ENCODE measurements at places on chromosomes 12 and 14.

- peak; percentile 89 for DNase-seq
Measured at GRCh38 chr12:89768586-89769482, 60.2 kb upstream of the ATP2B1 start.

DNA sequence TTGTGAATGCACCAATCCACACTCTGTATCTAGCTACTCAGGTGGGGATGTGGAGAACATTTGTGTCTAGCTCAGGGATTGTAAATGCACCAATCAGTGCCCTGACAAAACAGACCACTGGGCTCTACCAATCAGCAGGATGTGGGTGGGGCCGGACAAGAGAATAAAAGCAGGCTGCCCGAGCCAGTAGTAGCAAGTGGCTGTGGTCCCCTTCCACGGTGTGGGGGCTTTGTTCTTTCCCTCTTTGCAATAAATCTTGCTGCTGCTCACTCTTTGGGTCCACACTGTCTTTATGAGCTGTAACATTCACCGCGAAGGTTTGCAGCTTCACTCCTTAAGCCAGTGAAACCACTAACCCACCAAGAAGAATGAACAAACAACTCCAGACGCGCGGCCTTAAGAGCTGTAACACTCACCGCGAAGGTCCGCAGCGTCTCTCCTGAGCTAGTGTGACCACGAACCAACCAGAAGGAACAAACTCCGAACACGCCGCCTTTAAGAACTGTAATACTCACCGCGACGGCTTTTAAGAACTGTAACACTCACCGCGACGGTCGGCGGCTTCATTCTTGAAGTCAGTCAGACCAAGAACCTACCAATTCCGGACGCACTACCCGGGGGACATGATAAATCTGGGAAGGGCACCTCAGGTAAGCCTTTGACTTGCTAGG lies 4.6 kb upstream of the LDHB start:
- no peak for DNase-seq

- DNase-seq, result no peak
Measured at GRCh38 chr12:12616512-12617310, 5.0 kb downstream of the CREBL2 start.

GRCh38 chr12:108559748-108560147 lies 1.2 kb downstream of the SART3 start:
- no peak for DNase-seq

GRCh38 chr14:34075826-34076225 lies 125.0 kb upstream of the EGLN3 start:
- DNase-seq, result no peak

DNA sequence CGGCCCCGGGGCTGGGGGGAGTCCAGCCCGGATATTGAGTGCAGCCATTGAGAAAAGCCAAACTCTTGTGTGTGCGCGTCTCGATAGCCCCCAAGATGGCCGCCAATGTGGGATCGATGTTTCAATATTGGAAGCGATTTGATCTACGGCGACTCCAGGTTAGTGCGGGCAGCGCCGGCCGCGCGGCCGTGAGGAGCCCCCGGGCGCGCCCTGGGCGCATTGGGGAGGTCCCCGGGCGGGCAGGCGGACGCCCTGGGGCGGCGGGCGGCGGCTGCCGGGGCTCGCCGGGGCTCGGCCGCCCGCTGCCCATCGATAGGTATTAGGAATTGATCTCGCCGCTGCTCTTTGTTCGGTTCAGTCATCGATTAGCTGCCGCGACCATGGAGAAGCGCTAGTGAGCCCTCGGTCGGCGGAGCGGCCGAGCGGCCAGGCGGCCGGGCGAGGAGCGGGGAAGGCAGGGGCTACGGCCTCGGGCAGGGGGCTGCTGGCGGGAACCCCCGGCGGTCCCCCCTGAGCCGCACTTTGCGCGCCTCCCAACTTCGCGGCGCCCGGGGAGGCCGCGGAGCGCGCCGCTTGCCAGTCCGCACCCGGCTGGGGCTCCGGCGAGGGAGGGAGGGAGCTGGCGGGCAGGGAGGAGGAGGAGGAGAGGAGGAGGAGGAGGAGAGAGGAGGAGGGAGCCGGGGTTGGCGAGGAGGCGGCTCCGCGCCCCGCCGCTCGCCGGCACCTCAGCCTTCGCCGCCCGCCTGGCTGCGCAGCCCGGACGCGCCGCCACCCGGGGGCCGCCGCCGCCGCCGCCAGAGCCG lies 113.9 kb upstream of the MYL2 start:
- DNase-seq, result no peak

DNA sequence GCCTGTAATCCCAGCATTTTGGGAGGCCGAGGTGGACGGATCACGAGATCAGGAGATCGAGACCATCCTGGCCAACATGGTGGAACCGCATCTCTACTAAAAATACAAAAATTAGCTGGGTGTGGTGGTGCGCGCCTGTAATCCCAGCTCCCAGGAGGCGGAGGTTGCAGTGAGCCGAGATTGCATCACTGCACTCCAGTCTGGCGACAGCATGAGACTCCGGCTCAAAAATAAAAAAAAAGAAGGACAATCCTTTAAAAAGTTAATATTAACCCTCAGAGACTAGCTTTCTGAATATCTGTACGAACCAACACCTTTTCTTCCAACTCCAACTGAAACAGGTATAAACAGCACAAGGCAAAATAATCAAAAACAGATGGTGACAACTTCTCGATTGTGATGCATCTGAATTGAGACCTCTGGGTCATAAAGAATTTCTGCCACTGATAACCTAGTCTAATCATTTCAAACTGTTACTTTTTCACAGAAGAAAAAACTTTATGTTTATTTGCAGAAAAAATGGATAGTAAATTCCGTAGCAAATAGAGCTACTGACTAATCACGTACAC lies 27.8 kb downstream of the CLIP1 start:
- DNase-seq, result no peak

GRCh38 chr14:94893411-94894160 lies 123.7 kb upstream of the GSC start:
- DNase-seq, result no peak

DNA sequence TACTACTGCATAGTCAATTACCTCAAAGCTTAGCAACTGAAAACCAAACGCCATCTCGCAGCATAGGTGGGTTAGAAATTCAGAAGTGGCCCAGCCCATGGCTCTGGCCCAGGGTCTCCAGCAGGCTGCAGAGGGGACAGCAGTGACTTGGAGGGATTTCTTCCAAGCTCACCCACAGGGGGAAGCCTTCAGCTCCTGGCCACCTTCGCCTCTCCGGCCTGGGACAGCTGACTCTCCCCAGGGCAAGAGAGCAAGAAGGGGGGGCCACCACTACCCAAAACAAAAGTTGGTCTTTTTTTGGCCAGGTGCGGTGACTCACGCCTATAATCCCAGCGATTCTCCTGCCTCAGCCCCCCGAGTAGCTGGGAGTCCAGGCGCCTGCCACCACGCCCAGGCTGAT lies 32.2 kb upstream of the ANKRD9 start:
- DNase-seq, result no peak

GRCh38 chr14:63893701-63894458 lies 41.1 kb downstream of the SYNE2 start:
- DNase-seq, result no peak

GRCh38 chr12:121579190-121579791 lies 1.5 kb downstream of the KDM2B start:
- DNase-seq, result no peak

GRCh38 chr14:102226356-102227125 lies 78.4 kb downstream of the MOK start:
- no peak for DNase-seq

DNA sequence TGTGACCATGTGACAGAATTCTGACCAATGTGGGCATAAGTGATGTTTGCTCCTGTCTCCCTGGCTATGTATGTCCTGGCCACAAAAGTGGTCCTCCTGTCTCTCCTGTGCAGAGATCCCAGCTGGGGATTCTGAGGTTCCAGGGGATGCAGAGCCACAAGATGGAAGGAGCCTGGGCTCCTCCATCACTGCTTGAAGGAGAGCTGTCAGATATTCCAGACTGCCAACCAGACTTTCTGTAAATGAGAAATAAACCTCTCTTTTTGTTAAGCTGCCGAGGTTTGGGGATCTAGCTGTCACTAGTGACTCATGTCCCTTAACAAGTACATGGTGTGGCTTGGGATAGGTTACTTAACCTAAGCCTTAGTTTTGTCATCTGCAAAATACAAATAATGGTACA lies 21.9 kb downstream of the BDKRB1 start:
- DNase-seq, result no peak

- DNase-seq, result no peak
Measured at GRCh38 chr12:12803186-12803585, 10.0 kb upstream of the DDX47 start.

DNA sequence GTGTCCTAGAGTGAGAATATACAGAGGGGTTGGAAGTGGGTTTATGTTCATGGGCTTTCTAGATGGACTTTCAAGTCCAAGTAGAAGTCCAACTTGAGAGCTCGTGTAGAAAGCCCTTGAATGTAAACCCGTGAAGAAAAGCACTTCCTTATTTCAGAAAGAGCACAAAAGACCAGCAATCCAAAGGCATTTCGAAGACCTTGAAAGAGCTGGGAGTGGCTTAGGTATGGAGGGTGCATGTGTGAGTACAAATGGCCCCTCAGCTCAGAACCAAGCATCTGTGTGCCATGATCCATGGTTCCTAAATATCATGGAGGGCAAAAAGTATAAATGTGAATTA lies 160.7 kb downstream of the ETV6 start:
- no peak for DNase-seq

- DNase-seq, result no peak
Measured at GRCh38 chr12:127803545-127803944, 463.4 kb upstream of the TMEM132C start.

- no peak for DNase-seq
Measured at GRCh38 chr12:107167756-107168155, 74.4 kb upstream of the CRY1 start.

DNA sequence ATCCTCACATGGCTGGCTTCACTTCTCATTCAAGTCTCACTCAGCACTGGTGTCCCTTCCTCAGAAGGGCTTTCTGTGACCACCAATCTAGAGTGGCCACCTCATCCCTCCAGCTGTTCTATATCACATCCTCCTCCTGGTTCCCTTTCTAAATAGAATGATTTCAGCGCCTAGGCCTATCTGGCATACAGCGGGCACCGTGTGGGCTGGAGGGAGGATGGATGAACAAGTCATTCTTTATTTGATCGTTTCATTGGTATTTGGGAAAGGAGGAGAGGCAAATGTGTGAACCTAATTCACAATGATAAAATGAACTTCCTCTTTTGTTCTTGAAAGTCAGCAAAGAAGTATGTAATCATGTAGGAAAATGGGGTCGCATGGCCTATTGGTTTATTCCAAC lies 394.2 kb downstream of the DPF3 start:
- DNase-seq, result no peak

DNA sequence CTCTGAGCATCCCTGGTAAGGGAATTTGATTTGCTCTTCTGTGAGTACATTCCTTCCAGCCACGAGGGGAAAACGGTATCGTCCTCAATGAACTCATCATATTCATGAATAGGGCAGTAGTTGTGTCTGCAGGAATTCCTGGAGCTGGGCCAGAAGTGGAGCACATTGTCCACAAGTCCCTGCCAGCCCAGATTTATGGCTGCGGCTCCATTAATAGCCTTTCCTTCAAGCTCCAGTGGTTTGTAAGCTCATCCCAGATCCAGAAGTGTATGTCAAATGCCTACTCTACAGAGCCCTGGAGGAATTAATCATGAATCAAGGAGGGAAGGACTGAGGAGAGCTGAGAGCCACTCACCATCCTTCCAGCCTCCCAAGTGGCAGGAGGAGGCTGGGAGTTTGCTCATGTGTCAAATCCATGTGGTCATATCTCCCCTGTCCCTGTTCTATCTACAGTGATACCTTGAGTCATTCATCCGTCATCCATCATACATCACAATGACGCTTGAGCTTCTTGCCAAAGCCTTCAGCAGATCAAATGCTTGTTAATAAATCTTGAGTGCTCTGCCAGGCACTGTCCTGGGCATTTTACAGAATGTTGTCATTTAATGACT lies 65.5 kb downstream of the SVOP start:
- no peak for DNase-seq

DNA sequence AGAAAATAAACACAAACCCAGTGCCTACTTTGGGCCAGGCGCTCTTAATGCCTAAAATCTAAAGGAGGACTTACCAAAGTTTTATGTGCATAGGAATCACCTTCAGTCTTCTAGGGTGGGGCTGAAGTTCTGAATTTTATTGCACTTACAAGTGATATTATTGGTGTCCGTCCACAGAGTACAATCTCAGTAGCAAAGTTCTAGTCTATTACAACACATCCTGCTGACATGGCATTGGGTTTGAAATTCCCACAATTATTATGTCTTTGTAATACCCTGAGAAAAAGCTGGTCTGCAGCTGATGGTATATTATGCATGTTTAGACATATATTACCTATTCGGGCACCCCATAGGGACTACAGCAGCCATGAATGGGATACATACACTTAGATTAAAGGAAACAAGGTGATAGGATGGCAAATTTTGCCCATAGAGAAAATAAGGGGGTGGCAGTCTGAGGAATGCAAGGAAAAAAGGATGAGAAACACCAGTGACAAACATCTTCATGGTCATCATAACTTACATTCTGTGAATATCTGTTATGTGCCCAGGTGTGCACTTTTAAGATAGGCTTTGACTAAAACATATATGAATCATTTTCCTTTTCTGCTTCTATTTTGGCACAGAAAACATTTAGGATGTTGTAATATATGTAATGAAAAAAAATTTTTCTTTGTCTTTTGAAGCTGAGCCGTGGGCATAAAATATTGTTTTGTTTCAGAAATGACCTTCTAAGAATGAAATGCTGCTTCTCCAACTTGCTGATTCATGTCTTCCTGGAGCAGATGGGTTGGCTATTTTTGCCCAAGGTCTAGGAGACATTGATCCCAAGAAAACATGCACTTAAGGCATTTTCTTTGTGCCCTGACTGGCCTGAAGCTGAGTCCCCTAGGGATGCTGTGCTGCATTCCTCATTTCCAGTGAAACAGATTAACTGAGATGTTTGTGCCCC lies 27.2 kb upstream of the ALG10 start:
- DNase-seq, result no peak

GRCh38 chr12:15728118-15728598 lies 61.0 kb downstream of the EPS8 start:
- DNase-seq, result no peak
